ENCODE measurements at places on chromosomes 2 and 18.
A peak's percentile ranks its signal among the peaks of the same experiment; 100 is the strongest.

GRCh38 chr2:32010670-32011484 is at the start of gene MEMO1:
Gene MEMO1 (minus strand): TSS chr2:32011008. CDS start chr2:32010247, 761 bp downstream.
- DNase-seq, result peak; percentile 86

GRCh38 chr2:120879431-120880295 is 144.0 kb downstream of the GLI2 start:
- DNase-seq, result no peak

DNA sequence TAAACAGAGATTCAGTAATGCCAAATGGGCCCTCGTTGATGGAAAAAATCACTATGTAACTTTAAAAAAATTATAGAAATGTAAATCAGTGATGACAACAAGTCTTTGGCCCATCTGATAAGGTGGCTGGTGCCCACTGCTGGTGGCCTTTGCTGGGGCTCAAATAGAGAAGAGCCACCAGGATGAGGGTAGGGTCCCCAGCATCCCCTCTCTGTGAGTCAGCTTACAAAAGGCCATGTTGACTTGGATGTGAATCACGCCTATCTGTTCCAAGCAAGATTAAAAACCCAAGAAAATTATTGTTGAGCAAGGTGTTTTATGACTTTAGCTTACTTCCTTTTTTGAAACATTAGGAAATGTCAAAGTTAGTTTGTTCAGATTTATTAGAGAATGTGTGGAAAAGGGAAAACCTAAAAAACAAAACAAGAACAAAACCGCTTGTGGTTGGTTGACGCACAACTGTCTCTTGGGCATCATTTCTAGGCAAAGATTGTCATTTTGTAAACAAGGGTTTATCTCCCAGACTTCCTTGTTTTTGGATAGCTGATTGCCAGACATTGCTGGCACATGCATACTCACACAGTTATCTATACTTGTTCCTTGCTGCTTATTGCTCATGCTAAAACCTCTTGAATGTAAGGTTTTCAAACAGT is 53.7 kb upstream of the ZNF396 start:
- no peak for DNase-seq

DNA sequence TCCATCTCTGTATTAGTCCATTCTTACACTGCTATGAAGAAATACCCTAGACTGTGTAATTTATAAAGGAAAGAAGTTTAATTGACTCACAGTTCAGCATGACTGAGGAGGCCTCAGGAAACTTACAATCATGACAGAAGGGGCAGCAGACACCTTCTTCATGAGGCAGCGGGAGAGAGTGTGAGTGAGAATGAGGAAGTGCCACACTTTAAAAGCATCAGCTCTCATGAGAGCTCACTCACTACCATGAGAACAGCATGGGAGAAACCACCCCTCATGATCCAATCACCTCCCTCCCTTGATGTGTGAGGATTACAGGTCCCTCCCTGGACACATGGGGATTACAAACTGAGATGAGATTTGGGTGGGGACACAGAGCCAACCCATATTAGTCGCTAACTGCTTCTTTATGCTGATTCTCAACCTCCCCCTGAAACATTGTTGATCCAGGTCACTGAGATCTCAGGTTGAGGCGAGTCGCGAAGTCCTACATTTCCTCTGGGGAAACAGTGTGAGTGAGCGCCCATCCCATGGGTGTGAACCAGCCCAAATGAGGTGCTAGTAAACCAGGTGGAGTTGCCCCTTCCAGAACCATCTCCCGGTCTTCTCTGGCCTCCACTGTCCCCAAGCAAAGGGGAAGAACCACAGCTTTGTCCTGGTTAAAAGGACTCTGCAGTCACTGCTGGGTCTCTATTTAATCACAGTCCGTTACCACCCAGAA is 123.8 kb downstream of the CAPN13 start:
- no peak for DNase-seq

- no peak for DNase-seq
These were observed 176.1 kb upstream of the HS6ST1 start for GRCh38 chr2:128494640-128495321.

- DNase-seq, result no peak
These were observed 7.0 kb downstream of the G6PC2 start for GRCh38 chr2:168907940-168908662.

- no peak for DNase-seq
These were observed at the start of gene HTR2B for GRCh38 chr2:231124838-231125568. Gene HTR2B (minus strand): TSS chr2:231125042. CDS start chr2:231123764, 1,278 bp downstream.

GRCh38 chr2:70247364-70248180 is 856 bp downstream of the TIA1 start:
- DNase-seq, result no peak

GRCh38 chr18:58687871-58688308 is 16.6 kb downstream of the MALT1 start:
- DNase-seq, result peak; percentile 49

- no peak for DNase-seq
These were observed 369.1 kb downstream of the SETBP1 start for GRCh38 chr18:45049578-45050319.

- no peak for DNase-seq
These were observed 196.4 kb downstream of the HRH4 start for GRCh38 chr18:24656551-24657443.

DNA sequence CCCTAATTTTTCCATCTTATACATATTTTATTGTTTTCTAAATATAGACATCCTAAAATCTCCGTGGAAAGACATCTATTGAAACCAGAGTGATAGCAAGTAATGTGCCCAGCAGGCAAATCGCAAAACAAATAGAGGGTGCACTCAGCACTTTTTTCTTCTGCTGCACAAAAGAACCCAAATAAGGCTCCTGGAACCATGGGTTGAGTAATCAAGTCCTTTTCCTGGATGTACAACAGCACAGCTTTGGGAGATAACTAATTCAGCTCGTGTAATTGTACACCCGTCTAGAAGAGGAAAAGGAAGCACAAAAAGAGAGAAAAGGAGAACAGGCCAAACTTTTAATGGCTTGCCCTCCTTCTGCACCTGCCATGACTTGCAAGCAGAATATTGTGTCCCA is 126.9 kb upstream of the TLK1 start:
- DNase-seq, result no peak

- DNase-seq, result no peak
These were observed 237.7 kb downstream of the HDAC4 start for GRCh38 chr2:239162976-239163687.

DNA sequence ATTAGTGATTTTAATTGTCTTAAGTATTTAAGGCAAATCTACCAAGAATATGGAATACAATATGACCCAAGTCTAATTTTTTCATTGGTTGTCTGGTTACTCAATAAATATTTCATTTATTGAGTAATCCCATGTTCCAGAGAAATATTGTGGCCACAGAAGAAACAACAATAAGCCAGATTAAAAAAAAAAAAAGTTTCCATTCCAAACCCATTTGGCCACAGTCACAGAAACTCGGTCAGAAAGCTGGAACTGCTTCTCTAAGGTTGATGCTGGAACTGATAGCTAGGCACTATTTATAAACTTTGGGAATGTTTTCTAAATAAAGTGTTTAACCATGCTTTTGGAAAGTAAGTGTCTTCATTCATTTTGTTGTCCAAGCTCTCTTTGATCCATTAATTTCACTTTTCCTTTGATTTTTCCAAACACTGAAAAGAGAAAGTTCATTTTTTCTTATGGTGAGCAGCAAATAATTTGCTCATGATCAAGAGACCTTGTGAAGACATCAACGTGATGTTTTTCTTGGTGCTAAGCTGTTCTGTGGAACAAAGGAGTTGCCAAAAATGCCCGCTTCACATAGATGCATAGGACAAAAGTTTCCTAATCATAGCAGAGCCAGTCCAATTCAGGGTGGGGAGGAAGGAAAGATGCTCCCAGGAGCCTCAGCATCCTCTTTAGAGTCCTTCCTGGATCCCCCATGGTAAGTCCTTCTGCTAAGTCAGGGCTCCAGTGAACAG is 72.1 kb upstream of the CCBE1 start:
- DNase-seq, result no peak

DNA sequence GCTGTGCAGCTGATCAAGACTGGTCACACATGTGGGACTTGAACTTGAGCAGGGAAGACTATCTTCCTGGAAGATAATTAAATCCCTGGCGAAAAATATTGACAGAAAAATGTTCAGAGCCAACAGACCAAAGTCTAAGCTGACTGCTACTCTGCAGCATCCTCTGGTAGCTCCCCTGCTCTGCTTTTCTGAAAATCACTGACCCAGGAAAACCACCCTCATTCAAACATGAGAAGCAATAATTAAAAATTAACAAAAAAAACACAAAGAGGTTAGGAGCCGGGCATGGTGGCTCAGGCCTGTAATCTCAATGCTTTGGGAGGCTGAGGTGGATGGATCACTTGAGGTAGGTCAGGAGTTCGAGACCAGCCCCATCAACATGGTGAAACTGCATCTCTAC is 151.9 kb downstream of the SCG2 start:
- no peak for DNase-seq

DNA sequence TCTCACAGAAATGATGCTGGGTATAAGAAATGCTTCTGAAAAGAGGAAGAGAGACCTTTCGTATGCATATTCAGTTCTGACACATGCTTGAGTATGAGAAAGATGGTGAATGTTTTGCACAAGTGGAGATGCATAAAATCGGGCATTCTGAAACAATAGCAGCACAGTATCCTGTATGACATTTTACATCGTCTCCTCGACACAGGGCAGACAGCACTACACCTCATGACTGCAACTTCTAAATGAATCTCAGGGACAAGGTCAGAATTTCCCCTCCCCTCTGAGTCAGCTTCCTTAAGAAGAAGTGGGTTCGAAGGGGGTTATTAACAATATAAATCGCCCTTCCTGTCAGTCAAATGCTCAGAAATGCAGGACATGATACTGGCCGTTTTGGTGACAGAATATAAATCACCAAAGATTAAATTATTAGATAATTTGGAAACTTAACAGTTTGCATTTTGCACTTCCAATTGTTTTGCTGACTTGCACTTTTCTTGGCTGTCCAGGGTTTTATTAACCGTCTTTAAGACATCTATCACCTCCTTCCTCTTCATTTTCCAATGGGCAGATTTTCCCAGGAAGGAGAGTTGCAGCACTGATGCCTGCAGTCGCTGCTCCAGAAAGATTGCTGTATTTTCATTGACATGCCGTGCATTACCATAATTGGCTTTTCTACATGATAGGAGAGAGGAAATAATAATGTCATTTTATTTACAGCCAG is 57.2 kb downstream of the TSHZ1 start:
- DNase-seq, result no peak

GRCh38 chr2:3705782-3706181 is 2.4 kb downstream of the DCDC2C start:
- no peak for DNase-seq

GRCh38 chr18:36627637-36628036 is 201.2 kb downstream of the TPGS2 start:
- no peak for DNase-seq

DNA sequence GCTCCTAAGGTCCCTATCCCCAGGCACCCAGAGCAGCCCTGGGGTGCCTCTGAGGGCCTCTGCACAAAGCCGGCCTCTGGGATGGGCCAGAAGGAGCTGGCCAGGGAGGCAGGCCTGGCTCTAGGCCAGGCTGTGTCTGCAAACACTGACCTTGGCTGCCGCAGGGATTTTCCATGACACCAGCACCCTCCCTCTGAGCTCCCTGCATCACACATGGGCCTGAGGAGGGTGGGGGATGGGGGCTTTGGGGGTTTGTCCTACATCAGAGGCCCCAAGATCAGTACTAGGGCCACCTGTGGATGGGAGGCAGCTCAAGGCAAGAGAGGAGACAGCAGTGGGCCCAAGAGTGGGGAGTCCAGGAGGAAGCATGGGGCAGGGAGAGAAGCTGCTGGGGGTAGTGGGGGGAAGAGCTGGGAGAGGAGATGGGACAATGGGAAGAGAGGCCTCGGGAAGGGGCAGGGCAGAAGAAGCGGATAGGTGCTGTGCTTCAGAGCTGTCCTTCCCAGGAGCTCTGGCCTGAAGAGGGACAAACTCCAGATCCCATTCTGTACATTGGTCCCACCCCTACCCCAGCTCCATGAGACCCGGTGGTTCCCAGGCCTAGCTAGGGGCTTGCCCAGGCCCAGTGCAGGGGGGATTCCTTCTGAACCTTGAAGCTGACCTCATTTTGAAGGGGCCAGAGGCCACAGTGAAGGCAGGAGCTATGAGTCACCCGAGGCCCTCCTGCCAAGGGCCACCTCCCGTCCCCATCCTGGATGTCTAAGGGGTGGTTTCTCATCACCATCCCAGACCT is 28.0 kb downstream of the KCNK3 start:
- no peak for DNase-seq

GRCh38 chr2:128668946-128669345 is 350.3 kb upstream of the HS6ST1 start:
- DNase-seq, result no peak

Measured in activated T-cell treated with anti-CD3 and anti-CD28 coated beads, Interleukin-2, amount 50 U/mL, for 4 hours (primary cell).